Esophagus squamous epithelium (tissue), 5 donors: ENCODE measurements at places on chromosomes 4 and X.

DNA sequence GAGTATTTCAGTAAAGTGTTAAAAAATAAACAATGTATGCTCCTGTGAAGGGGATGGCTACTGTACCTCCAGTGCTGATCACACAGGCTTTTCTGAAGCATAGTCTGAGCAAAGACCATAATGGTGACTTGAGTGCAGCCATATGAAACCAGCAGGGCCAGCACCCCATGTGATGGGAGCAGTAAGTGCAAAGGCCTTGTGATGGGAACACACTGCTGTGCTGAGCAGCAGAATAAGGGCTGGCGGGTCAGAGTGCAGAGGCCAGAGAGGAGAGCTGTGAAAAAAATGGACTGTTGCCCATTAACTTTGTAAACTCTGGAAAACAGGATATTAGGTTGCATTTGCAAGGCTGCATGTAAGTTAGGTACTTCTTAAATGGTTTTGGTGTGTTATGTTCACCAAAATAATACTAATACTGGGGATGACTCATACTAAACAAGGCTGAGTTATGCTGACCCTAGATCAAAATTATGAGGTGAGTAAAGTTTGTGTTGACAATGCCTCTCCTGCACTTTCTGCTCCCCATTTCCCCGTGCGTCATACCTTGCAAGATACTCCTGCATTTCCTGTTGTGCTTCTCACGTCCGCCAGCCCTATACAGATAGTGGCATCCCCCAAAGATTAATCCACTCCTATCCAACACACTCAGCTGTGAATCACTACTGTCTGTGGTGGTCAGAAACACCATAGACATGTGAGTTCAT lies 67.0 kb upstream of the FAM9A start:
- no peaks in the 10 kb centered on the region for H3K27me3 ChIP-seq
- H3K4me3 ChIP-seq, result no peak overlapping the region
- no peaks in the 10 kb centered on the region for H3K36me3 ChIP-seq
- no peaks in the 10 kb centered on the region for H3K4me1 ChIP-seq
- no peak overlapping the region for H3K27ac ChIP-seq
- DNase-seq, result no peak

GRCh38 chr4:139177869-139178619 lies 1.0 kb upstream of the ELF2 start:
- H3K4me1 ChIP-seq, result peaks cover 10% of the 10 kb centered on the region
- H3K27ac ChIP-seq, result peak overlapping the region; percentile 100
- H3K36me3 ChIP-seq, result no peaks in the 10 kb centered on the region
- H3K4me3 ChIP-seq, result peak overlapping the region; percentile 81
- peak; percentile 71 for DNase-seq
- no peaks in the 10 kb centered on the region for H3K27me3 ChIP-seq

DNA sequence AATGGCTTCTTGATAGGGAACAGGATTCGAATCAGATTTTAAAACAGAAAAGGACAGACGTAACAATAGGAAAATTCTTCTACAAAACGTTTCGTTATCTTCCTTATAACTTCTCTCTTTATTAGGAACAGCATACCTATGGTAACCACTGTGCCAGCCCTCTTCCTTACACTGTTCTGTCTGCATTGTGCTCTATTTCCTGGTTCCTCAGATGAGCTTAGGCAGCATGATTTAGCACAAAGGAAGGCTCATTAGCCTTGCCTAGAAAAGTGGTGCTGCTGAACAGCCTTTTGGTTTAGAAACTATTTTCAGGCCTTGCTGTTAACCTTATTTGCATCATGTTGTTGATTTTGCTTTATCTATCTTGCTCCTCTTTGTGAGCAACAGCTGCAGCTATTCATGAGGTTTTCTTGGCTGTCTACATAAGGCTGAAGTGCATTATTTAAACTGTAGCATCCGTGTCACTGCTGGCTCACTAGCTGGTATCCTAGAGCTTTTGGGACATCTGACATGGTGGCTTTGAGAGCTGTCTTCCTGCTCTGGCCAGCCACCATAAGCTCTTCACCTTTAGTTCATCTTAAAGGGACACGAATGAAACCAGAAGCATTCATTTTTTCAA lies 69.9 kb upstream of the NRK start:
- H3K4me1 ChIP-seq, result no peaks in the 10 kb centered on the region
- H3K27me3 ChIP-seq, result no peaks in the 10 kb centered on the region
- no peak overlapping the region for H3K27ac ChIP-seq
- DNase-seq, result no peak

- no peaks in the 10 kb centered on the region for H3K4me1 ChIP-seq
- H3K36me3 ChIP-seq, result no peaks in the 10 kb centered on the region
Measured at GRCh38 chr4:81227968-81228367, 12.9 kb upstream of the PRKG2 start.

GRCh38 chrX:51484616-51485015 lies 11.8 kb downstream of the NUDT11 start:
- H3K27me3 ChIP-seq, result no peaks in the 10 kb centered on the region
- no peaks in the 10 kb centered on the region for H3K4me1 ChIP-seq
- H3K27ac ChIP-seq, result no peak overlapping the region
- H3K36me3 ChIP-seq, result no peaks in the 10 kb centered on the region

- peaks cover 3% of the 10 kb centered on the region for H3K4me1 ChIP-seq
- no peak overlapping the region for H3K4me3 ChIP-seq
- no peaks in the 10 kb centered on the region for H3K27me3 ChIP-seq
- no peaks in the 10 kb centered on the region for H3K36me3 ChIP-seq
Measured at GRCh38 chr4:184459413-184459812, 14.9 kb downstream of the IRF2 start.

- H3K36me3 ChIP-seq, result no peaks in the 10 kb centered on the region
- H3K27ac ChIP-seq, result no peak overlapping the region
- no peak overlapping the region for H3K4me3 ChIP-seq
- H3K27me3 ChIP-seq, result no peaks in the 10 kb centered on the region
- no peak for DNase-seq
Measured at GRCh38 chrX:11458170-11458569, 165.0 kb downstream of the AMELX start.

DNA sequence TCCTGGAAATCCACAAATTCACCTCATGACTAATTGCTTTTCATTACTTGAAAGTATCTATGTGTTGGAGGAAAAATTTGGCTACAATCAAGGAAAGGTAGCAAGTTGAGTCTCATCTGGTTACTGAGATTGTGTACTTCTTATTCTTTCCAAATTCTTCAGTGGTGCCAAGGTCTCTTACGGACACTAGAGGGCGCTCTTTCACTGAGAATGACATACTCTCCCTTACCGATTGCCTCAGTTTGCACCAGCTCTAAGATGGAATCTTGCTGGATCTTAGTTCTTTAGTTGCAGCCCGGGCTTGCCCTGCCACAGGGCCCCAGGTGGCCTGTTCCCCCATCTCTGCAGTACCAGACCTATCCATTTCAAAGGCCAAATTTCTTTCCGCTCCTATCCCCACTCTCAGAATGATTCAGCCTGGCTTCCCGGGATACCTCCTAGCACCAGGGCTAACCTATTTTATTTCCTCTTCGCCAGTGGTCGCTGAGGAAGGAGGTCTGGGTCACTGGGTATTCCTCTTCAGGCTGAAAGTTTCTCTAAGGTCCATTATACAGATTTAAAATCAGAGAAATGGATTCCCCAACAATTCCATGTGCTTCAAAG lies 24.6 kb upstream of the GPR50 start:
- H3K27me3 ChIP-seq, result no peaks in the 10 kb centered on the region
- DNase-seq, result no peak
- no peak overlapping the region for H3K4me3 ChIP-seq
- no peaks in the 10 kb centered on the region for H3K4me1 ChIP-seq

DNA sequence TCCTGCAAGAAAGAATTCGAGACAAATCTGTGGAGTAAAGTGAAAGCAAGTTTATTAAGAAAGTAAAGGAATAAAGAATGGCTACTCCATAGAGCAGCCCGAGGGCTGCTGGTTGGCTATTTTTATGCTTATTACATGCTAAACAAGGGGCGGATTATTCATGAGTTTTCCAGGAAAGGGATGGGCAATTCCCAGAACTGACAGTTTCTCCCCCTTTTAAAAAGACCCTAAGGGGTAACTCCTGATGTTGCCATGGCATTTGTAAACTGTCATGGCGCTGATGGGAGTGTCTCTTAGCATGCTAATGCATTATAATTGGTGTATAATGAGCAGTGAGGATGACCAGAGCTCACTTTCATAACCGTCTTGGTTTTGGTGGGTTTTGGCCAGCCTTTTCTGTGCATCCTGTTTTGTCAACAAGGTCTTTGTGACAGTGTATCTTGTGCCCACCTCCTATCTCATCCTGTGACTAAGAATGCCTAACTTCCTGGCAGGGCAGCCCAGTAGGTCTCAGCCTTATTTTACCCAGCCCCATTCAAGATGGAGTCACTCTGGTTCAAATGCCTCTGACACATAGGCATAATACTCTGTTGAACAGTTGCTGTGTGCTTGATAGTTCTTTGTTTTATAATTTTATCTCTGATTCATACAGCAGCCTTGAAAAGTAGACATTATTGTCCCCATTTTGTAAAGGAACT lies 25.8 kb downstream of the GAB1 start:
- no peak for DNase-seq
- H3K27me3 ChIP-seq, result no peaks in the 10 kb centered on the region
- no peak overlapping the region for H3K4me3 ChIP-seq
- H3K4me1 ChIP-seq, result peaks cover 28% of the 10 kb centered on the region
- no peak overlapping the region for H3K27ac ChIP-seq

DNA sequence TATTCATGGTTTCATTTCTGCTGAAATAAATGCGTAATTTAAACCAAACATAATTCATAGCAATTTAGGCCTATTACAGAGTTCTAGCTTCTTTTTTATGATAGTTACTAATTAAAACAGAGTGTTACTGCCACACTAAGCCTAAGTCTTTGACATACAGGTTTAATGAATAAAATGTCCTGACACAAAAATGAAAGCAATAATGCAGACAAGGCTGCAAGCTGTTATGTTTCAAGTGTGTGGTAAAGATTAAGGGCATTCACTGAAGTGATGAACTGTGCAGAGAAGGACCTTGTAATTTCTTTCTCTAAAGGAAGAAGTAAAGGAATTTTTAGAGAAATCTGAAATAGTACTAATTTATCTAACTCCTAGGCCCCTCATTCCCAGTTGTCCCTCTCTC lies 2.9 kb downstream of the NDNF start:
- no peak for DNase-seq
- no peaks in the 10 kb centered on the region for H3K36me3 ChIP-seq
- H3K4me1 ChIP-seq, result peaks cover 20% of the 10 kb centered on the region
- no peak overlapping the region for H3K27ac ChIP-seq
- H3K4me3 ChIP-seq, result no peak overlapping the region
- peaks cover 94% of the 10 kb centered on the region for H3K27me3 ChIP-seq
